Common myeloid progenitor, CD34-positive (primary cell): ENCODE measurements at places on chromosomes 1 and 21.
A peak's percentile ranks its signal among the peaks of the same experiment; 100 is the strongest.

DNA sequence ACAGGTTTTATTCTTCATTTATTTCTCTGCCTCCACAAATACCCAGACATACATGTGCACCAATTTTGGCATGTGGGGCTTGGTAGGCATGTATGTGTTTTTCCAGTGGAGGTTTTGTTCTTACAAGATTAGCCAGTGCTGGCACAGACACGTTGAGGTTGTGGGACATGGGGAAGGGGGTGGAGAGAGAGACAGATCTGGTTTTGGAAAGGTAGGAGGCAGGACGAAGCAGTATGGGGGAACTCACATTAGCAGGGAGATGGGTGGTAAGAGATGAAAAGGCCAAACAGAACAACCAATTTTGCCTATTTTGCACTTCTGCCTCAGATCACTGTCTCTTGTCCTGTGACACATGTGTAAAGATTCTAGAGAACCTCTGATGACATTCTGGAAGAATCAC lies 166.1 kb upstream of the HMGB4 start:
- no peak overlapping the region for H3K27ac ChIP-seq
- H3K36me3 ChIP-seq: no peaks in the 10 kb centered on the region
- H3K4me3 ChIP-seq: no peak overlapping the region
- H3K4me1 ChIP-seq: no peaks in the 10 kb centered on the region
- no peak for DNase-seq

DNA sequence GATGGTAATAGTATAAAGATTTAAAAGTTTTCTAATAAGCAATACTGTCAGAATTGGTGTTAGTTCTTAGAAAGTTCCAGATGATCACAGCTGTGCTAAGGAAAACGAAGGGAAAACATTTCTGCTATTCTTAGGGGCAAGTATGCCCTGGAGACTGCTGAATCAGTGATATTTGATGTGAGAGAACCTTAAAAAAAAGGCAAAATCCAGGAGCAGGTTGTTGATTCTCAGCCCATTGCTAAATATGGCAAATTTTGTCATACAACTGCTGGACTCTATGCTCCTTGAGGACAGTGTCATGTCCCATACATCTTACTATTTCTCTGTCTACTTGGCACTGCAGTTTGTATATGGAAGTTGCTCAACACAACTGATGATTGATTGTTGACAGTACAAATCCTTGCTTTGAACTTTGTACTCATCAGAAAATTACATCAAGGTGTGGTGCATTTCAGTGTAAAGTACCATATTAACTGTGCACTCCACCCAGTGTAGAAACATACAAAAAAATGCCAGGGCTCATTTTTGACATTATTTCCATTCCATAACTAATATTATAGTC lies 10.9 kb downstream of the CRCT1 start:
- no peak overlapping the region for H3K27ac ChIP-seq
- H3K36me3 ChIP-seq: no peaks in the 10 kb centered on the region
- peaks cover 1% of the 10 kb centered on the region for H3K4me1 ChIP-seq
- H3K4me3 ChIP-seq: no peak overlapping the region
- no peak for DNase-seq
- peaks cover 2% of the 10 kb centered on the region for H3K27me3 ChIP-seq

GRCh38 chr1:201377611-201378092 lies at the start of gene TNNT2:
Gene TNNT2, minus strand, starts transcription at chr1:201377680. Its CDS starts 4,426 bp downstream, at chr1:201373254.
- no peak within 1 kb of the TSS for H3K4me3 ChIP-seq
- no peak for DNase-seq
- H3K4me1 ChIP-seq: no peaks in the 10 kb centered on the region
- H3K36me3 ChIP-seq: no peaks in the 10 kb centered on the region
- peaks cover 4% of the 10 kb centered on the region for H3K27me3 ChIP-seq

DNA sequence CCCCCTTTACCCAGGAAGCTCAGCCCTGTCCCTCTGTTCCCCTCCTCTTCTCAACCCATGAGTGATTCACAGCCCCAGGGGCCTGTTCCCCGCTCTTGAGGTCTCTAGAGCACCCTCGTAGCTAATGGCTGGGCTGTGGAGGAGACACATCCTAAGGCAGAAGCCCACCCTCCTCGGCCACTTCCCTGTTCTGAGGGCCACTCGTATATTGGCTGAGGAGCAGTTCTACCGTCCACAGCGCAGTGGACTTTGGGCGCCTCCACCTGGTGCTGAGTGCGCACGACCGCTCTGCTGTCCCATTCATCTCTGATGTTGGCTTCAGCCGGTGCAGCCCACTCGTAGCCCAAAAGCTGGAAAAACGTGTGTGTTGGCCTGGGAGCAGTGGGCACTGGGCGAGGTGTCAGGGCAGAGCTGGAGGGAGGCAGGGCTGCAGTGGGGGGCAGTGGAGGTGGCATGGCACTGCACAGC lies 24.5 kb upstream of the PKP1 start:
- no peaks in the 10 kb centered on the region for H3K36me3 ChIP-seq
- no peak for DNase-seq
- no peak overlapping the region for H3K4me3 ChIP-seq

GRCh38 chr1:58850636-58851035 lies 66.8 kb upstream of the JUN start:
- no peak overlapping the region for H3K27ac ChIP-seq
- H3K36me3 ChIP-seq: no peaks in the 10 kb centered on the region
- H3K4me1 ChIP-seq: no peaks in the 10 kb centered on the region
- no peaks in the 10 kb centered on the region for H3K27me3 ChIP-seq
- no peak overlapping the region for H3K4me3 ChIP-seq

GRCh38 chr1:231157311-231157710 lies 4.5 kb upstream of the TRIM67 start:
- DNase-seq: no peak
- no peak overlapping the region for H3K27ac ChIP-seq
- H3K36me3 ChIP-seq: no peaks in the 10 kb centered on the region
- no peak overlapping the region for H3K4me3 ChIP-seq
- peaks cover 9% of the 10 kb centered on the region for H3K27me3 ChIP-seq

- DNase-seq: no peak
- no peaks in the 10 kb centered on the region for H3K36me3 ChIP-seq
- no peaks in the 10 kb centered on the region for H3K27me3 ChIP-seq
- H3K4me1 ChIP-seq: no peaks in the 10 kb centered on the region
Observed at GRCh38 chr1:66993076-66993475, 60.9 kb downstream of the SLC35D1 start.

DNA sequence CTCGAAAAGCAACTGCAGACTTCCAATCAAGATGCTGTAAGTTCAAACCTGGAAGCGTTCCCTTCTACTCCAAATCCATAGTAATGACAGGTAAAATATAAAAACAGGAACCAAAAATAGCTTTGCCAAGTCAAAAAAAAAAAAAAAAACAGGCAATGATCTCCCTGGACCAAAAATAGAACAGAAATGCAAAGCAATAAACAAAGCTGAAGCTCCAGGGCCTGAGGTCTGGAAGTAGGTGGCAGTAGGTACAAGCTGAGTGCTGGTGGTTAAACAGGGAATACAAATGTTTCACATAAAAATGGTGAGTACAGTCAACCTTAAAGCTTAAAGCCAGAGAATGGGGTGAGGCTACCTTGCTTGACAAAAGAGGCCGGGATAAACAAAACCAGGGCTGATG lies 610.8 kb downstream of the SMYD3 start:
- H3K4me1 ChIP-seq: peaks cover 5% of the 10 kb centered on the region
- no peaks in the 10 kb centered on the region for H3K27me3 ChIP-seq
- DNase-seq: no peak
- no peak overlapping the region for H3K4me3 ChIP-seq

DNA sequence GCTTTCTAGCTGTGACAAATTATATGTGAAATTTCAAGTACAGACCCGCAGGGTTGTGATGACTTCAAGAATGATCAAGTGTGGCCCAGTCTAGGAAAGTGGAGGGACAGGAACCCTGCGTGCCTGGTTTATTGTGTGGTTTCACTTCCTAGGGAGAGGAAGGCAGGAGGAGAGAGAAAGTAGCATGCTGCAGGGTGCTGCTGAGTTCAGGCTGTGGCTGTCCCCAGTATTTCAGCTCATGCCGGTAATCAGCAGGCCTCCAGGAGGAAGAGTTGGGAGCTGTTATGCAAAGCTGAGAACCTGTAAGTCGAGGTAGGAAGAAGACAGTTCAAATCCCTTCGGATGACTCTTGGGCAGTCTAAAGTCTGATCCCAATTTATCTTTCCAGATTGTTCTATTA lies 140.4 kb downstream of the ROR1 start:
- H3K27me3 ChIP-seq: no peaks in the 10 kb centered on the region
- no peak overlapping the region for H3K4me3 ChIP-seq
- no peak overlapping the region for H3K27ac ChIP-seq
- H3K4me1 ChIP-seq: peaks cover 4% of the 10 kb centered on the region
- H3K36me3 ChIP-seq: no peaks in the 10 kb centered on the region

DNA sequence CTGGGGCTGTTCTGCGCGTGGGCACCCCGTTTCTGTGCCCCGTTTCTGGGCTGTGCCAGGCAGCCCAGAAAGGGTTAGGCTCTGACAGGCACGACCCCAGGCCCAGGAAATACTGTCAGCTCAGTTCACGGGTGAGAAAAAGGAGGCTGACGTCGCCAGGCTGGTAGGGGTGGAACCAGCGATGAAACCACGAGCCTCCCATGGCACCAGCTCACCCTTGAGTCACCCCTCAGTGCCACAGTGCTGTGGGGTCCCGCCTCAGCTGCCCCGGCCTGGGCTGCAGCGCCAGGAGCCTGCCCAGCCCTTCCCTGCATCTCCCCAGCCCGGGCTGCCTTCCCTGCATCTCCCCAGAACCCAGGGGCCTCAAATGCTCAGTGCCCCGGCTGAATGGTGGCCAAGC lies 11.5 kb downstream of the MEGF6 start:
- peaks cover 11% of the 10 kb centered on the region for H3K36me3 ChIP-seq
- no peak overlapping the region for H3K4me3 ChIP-seq
- DNase-seq: no peak
- H3K27ac ChIP-seq: no peak overlapping the region
- H3K27me3 ChIP-seq: no peaks in the 10 kb centered on the region

- no peaks in the 10 kb centered on the region for H3K27me3 ChIP-seq
- H3K4me1 ChIP-seq: no peaks in the 10 kb centered on the region
- H3K4me3 ChIP-seq: no peak overlapping the region
- H3K27ac ChIP-seq: no peak overlapping the region
Observed at GRCh38 chr1:38152351-38153065, 105.9 kb upstream of the POU3F1 start.

- no peak overlapping the region for H3K4me3 ChIP-seq
- no peak overlapping the region for H3K27ac ChIP-seq
- DNase-seq: no peak
- no peaks in the 10 kb centered on the region for H3K36me3 ChIP-seq
Observed at GRCh38 chr1:172630056-172630818, 28.7 kb upstream of the FASLG start.

DNA sequence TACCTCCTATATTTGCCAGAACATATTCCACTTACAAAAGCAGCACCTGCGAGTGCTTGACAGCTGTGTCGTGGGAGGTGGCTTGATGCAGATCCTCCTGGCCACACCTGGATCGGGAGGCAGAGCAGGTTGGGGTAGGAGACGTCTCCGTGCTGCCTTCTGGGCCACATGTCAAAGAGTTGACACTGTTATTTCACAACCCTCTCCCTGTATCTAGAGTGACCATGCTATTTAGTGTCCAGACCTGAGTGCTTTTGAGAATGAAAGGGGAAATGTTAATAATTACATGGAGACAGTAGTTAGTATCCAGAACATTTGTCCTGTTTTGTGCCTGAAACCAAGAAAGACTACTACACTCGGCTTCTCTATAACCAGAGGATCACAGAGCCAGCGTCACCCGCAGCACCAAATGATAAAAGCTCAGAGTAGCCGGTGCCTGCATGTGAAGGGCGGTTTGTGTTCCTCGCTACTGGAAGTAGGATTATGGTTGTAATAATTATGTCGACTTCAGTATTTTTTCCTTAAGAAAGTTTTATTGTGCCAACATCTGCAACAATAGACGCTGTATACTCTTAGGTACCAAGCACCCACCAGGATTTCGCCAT lies 77.1 kb downstream of the GALNT2 start:
- no peaks in the 10 kb centered on the region for H3K27me3 ChIP-seq
- no peak for DNase-seq
- H3K27ac ChIP-seq: peak overlapping the region; percentile 79
- H3K36me3 ChIP-seq: peaks cover 2% of the 10 kb centered on the region

DNA sequence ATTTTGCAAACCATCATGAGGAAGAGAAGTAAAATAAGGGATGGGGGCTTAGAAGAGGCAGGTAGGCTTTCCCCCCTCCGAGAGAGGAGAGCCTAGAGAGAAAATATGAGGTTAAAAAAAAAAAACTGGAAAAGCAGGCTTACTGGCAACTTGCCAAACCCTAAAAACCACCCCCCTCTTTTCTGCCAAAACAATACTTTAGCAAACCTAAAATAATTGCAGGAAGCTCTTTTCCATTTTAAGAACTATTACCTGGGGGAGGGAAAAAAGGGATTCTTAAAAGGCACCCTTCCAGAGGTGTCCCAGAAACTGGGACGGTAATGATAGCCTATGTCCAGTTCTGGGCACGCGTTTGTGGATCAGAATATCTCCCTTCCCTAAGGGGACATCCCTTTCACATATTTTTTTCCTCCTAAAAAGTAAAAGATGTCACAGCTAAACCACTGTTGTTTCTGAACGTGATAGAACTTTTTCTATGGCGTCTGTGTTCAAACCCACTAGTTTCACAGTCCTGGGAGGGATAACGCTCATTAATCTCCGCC lies 1.1 kb upstream of the NFIA start:
- H3K4me3 ChIP-seq: peak overlapping the region; percentile 86
- peaks cover 49% of the 10 kb centered on the region for H3K4me1 ChIP-seq
- no peak overlapping the region for H3K27ac ChIP-seq
- H3K27me3 ChIP-seq: peaks cover 4% of the 10 kb centered on the region

GRCh38 chr1:117577191-117577885 lies 28.5 kb upstream of the TENT5C start:
- no peaks in the 10 kb centered on the region for H3K4me1 ChIP-seq
- no peaks in the 10 kb centered on the region for H3K27me3 ChIP-seq
- no peak for DNase-seq
- no peak overlapping the region for H3K4me3 ChIP-seq

DNA sequence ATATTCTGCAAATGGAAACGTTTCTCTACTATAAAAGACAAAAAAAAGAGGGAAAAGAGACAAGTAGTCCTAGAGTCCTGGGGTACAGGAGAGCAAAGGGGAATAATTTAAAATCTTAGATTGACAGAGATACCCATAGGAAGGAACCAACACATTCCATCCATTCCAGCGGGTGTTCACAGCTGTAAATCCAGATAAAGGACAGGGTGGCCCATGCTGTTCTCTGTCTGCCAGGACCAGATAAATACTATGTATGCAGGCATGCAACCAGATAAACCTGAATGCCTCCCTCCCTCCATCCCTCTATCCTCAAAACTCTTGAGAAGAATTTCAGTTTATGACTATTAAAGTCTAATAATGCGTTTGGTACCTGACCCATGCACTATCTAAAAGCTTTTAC lies 131.8 kb downstream of the PTPN14 start:
- no peaks in the 10 kb centered on the region for H3K27me3 ChIP-seq
- no peak overlapping the region for H3K4me3 ChIP-seq
- no peak overlapping the region for H3K27ac ChIP-seq
- H3K4me1 ChIP-seq: no peaks in the 10 kb centered on the region
